NCI-H446 (cell line): ENCODE measurements at places on chromosomes 4 and X.
A peak's percentile ranks its signal among the peaks of the same experiment; 100 is the strongest.

GRCh38 chr4:169207436-169208089 lies 63.2 kb downstream of the SH3RF1 start:
- DNase-seq, result no peak

GRCh38 chr4:21507439-21507838 lies 441.1 kb downstream of the KCNIP4 start:
- DNase-seq, result peak; percentile 0

DNA sequence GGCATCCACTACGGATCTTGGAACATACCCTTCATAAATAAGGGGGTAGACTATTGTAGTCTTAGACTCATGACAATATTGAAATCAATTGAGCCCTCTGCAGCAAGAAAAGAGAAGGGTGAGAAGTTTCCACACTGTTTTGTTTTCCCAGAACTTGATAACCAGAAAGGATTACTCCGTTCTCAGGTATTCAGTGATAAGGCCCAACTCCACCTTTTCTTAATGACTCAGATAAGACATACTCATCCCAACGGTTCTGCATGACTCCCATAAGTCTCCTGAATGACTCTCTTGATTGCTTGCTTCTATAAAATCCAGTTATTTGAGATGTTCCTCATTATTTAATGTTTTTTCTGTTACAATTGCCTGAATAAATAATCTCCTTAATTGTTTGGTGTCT lies 111.7 kb downstream of the PABPC4L start:
- no peak for DNase-seq

DNA sequence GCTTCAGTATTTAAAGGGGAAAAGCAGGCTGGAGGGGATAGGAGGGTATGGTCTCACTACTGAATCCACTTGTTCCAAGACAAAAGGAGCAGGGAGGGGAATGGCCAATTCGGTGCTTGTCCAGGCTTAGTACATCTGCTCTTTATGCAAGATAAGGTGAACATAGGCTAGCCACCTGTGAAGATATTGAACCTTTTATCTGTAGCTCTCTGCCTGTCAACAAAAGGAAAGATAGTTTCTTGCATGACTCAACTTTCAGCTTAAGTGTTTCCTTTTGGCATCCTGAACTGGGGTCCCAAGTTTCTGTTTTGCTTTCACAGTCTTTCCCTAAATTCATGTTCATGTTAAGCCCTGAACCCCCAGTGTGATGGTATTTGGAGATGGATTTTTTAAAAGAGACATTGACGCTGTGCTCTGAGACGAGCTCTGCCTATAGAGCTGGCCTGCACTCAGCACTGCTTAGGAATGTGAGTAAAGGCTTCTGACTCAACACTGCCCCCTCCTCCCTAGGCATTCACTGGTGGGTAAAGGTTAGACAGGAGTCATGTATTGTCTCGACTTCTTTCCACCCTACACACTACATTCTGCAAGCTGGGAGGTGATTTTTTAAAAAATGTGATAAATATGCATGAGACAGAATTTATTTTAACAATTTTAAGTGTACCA lies 28.2 kb downstream of the FAM149A start:
- no peak for DNase-seq

DNA sequence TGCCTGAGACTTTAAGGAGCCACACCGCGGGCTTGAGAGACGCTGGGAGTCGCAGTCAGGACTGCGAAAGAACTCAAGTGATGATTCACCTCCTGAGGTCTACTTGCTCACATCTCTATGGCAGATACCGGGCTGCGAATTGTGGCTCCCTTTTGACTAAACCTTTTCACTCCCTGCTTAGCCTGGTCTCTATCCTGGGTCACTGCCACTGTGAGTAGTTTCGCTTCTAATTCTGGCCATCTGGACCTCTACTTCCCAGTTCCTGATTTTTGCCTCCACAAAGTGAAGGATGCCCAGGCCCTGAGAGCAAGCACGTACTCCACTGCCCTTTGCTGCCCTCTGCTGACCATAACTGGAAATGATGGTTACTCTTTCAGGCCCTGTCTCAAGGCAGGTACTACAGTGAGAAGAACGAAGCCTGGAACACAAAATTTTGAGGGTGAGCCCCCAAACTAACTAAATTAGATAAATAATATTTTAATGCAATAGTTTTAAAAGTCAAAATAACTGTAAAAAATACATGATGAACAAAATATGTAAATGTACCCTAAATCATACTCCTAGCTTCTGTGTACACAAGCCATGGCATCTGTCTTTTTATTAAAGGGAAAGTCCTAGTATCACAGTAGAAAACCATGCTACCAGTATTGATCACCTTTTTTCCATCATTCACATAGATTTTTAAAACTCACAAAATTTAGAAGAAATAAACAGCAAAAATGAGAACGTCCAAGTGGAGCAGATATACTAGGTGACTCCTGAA lies 16.7 kb downstream of the MAD2L1 start:
- peak; percentile 80 for DNase-seq

DNA sequence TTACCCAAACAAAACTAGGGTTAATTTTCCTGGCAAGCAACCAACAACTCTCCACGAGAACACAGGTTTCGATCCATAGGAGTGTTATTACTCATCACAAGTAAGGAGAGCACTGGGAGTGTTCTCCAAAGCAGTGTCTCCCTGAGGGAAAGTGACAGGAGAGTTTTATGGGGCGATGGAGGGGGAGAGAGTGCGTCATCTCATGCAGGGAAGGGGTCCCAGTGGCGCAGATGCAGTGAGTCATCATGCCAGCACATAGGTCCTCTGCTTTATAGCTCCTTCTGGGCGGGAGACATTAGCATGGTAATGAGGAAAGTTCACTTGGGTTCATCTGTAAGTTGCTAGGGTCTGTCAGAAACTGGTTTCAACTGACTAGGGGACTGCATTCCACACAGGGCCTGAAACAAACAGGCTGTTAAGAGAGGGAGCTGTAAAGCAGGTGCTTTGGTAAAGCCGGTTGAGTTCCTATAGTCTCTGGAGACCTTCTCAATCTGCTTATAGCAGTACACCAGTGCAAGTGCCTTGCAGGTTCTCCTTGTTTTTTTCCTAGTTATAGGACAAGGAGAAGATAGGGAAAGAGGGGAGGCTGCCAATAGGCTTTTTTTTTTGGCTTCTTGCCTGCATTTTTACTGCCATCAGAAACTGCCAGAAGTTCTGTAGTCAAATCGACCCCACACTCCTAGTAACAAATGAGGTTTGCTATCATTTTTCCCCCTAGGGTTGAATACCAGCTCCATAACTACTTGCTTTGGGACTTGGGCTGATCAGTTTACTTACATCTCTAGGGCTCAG lies 12.8 kb upstream of the BOD1L1 start:
- DNase-seq, result peak; percentile 54

DNA sequence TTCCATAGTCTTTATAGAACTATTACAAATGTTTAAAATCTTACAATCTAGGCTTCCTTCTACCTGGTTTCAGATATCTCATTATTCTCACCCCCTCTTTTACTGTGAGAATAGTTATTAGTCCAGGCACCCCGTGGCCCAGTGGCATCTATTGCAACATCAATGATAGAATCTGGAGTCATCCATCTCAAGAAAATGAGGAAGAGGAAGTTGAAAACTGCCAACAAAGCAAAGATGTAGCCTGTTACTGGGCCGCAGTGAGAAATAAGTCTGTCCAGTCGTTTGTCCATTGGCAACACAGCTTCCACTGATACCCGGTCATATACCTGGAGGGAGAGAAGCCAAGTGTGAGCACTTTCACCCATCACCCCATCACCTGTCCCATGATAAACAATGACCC lies 6.0 kb upstream of the ASB11 start:
- DNase-seq, result no peak

DNA sequence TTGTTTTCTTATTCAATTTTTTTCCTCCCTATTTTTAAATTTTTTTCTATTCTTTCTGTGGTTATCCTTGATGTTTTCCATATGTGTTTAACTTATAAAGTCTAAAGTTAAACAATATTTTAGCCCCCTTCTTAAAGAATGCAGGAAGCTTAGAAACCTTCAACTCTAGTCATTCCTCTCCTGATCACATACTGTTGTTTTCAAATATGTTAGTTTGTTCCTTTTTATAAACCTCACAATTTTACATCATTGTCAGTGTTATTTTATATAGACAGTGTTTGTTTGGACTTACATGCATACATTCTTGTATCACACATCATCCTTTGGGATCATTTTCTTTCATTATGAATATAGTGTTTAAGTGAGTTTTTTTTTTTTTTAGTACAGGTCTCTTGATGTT lies 31.6 kb downstream of the KANTR start:
- DNase-seq, result no peak

- DNase-seq, result no peak
Measured at GRCh38 chr4:100557306-100557705, 39.5 kb upstream of the EMCN start.

- DNase-seq, result no peak
Measured at GRCh38 chrX:13266641-13267345, 53.1 kb downstream of the ATXN3L start.

- DNase-seq, result no peak
Measured at GRCh38 chrX:21806691-21807090, 32.7 kb upstream of the MBTPS2 start.

DNA sequence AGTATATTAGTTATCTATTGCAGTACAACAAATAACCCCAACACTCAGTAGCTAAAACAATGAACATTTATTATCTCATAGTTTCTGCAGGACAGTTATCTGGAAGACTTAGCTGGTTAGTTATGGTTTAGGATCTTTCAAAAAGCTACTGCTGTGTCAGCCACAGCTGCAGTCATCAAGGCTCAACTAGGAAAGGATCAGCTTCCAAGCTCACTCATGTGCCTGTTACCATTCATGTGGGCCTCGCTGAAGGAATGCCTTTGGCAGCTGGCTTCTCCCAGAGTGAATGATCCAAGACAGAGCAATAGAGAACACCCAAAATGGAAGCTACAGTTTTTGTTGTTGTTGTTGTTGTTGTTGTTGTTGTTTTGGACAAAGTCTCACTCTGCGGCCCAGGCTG lies 13.5 kb upstream of the PRSS48 start:
- DNase-seq, result no peak

DNA sequence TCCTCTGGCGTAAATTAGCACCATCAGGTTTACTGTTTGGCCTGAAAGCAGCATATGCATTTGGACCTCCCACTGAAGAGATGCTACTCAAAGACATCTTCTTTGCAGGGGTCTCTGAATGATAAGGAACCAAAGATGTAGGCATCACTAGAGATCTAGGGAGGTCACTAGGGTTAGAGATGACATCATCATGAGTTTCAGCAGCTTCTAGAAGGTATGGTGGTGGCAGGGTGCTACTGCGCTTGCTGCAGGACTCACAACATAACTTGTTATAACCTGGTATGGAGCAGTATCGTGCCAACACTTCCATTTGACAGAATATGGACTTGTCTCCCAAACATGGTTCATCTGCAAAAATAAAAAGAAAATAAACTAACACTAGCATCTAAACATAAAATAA lies 251.6 kb downstream of the NPFFR2 start:
- no peak for DNase-seq

DNA sequence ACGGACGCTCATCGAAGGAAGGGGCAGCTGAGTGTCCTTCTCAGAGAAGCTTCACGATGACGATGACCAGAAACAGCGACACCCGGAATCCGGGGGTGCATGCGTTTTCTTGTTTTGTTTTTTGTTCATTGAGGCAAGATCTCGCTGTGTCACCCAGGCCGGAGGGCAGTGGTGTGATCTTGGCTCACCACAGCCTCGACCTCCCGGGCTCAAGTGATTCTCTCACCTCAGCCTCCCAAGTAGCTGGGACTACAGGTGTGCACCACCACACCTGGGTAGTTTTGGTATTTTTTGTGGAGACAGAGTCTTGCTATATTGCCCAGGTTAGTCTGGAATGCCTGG lies 19.8 kb downstream of the DGKQ start:
- no peak for DNase-seq

GRCh38 chr4:128471576-128471975 lies 184.0 kb upstream of the PGRMC2 start:
- no peak for DNase-seq

- no peak for DNase-seq
Measured at GRCh38 chr4:80077639-80078038, 4.6 kb upstream of the ANTXR2 start.

- no peak for DNase-seq
Measured at GRCh38 chrX:55714161-55714560, 3.4 kb upstream of the RRAGB start.

- no peak for DNase-seq
Measured at GRCh38 chr4:74878323-74878722, 54.6 kb upstream of the PARM1 start.

DNA sequence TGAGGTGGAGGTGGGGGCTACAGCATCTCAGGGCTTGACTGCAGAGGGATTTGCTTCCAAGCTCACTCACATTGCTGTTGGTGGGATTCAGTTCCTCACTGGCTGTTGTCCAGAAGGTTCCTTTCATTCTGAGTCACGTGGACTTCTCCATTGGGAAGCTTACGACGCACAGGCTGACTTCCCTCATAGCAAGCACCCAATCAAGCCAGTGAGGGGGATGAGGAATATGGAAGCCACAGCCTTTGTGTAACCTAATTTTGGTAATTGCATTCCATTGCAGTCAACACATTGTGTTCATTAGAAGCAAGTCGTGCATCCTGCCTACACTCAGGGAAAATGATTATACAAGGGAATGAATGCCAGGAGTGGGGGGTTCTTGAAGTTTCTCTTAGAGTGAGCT lies 32.7 kb upstream of the MXRA5 start:
- DNase-seq, result no peak

- no peak for DNase-seq
Measured at GRCh38 chr4:108473163-108473720, 147.1 kb upstream of the RPL34 start.

GRCh38 chr4:186979961-186980745 lies 256.5 kb upstream of the FAT1 start:
- no peak for DNase-seq

DNA sequence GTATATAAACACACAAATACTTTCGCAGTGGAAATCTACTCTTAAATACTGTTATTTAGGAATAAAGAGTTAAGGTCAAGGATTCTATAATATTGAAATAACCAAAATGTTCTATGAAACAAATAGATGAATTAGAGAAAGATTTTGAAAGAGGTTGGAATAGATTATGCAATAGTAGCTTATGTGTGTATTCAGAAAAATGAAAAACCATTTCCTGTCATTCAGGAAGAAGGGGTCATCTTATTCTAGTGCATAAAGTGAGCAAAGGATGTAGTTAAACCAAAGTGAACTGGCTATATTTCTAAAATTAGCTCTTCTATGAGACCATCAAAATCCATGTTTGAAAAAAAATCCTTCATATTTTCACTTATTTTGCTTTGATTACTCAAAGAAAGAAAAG lies 30.0 kb upstream of the MYOZ2 start:
- DNase-seq, result no peak

DNA sequence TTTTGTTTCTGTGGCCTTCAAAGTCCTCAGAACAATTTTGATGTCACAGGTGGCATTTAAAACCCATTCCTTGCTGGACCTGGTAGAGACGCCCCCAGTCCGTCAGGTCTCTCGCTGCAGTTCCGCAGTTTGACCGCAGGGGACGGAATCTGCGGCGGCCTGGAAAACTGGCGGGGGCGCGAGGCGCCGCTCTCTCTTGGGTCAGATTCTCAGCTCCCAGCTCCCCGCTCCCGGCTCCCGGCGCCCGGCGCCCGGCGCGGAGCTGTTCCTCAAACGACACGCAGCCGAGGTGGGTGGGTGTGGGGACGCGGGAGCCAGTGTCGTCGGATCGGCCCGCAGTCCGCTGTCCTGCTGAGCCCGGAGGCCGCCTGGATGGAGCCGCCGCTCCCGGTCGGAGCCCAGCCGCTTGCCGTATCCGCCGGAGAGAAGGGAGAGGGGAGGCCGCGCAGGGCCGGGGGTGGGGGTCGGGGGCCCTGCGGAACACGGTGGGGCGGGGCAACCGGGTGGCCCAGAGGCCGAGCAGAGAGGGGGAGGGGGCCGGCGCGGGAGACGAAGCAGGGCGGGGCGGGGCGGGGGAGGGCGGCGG lies at the start of gene OCRL:
OCRL (plus strand) TSS at position 192 of the 586 bp plus-strand sequence; CDS start at position 373, 181 bp downstream.
- peak; percentile 75 for DNase-seq

GRCh38 chrX:67872958-67873357 lies 329.1 kb downstream of the AR start:
- no peak for DNase-seq
